Renal cortex interstitium (tissue), 15 donors: ENCODE measurements at places on chromosomes 4 and X. TPM values are rescaled to one million over a fixed set of nuclear protein-coding genes. Genes with fewer than 3 reads are reported as not detected.

The BMPR1B gene
- 17.8 TPM for polyA plus RNA-seq

The KLHL2 gene
- polyA plus RNA-seq = 22.3 TPM

The HSPA4L gene
- 10.9 TPM for polyA plus RNA-seq

- no peak for DNase-seq
Observed at GRCh38 chr4:140133576-140133975, 20.4 kb downstream of the MAML3 start.

DNA sequence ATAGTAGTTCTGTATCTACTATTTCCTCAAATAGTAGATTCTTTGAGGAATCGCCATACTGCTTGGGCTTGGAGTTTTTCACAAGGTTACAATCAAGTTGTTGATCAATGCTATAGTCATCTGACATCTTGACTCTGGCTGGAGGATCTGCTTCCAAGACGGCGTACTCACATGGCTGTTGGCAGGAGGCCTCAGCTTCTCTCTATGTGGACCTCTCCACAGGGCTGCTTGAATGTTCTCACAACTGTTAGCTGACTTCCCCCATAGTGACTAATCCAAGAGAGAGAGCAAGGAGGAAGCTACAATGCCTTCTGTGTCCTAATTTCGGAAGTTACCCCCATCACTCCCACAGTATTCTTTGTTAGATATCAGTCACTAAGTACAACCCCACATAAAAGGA lies 10.3 kb downstream of the EGFL6 start:
- DNase-seq = no peak
